ENCODE measurements at places on chromosomes 3 and 15.

DNA sequence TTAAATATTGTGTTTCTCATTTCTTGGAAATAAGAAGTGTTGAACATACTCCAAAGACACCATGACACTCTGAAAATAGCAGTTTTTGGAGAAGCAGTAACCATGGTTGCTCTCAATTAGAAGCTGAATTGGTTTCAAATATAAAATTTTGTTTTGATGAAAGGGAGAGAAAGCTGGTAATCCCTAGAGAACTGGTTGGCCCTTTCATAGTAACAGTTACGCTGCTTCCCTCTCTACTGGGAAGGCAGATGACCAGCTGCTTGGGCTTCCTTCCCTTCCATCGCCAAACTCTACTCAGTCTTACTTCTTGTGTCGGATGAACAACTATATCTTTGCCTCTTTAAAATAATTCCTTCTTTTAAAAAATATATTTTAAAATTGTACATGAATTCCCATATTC is 19.2 kb downstream of the LARS2 start:
- H3K36me3 ChIP-seq = peaks cover 36% of the 10 kb centered on the region
- no peaks in the 10 kb centered on the region for H3K27me3 ChIP-seq
- H3K27ac ChIP-seq = no peak overlapping the region
- H3K4me1 ChIP-seq = no peaks in the 10 kb centered on the region
- no peak for DNase-seq
- no peak overlapping the region for H3K4me3 ChIP-seq

DNA sequence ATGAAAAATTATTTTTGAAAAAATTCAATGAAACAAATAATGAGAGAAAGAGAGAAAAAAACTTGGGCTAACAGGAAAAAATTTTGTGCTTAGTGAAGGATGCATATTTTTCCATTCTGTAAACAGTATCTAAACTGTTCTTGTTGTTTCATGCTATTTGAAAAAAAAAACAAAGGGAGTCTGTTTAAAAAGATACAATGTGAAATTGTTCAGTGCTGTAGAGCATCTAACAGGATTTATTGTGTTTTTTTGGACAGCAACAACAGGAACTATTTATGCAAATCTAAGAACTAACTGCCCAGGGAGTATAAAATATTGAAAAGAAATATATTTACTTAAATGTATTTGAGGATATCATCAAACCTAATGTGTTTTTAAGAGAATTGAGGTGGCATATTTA is 55.1 kb downstream of the PEX5L start:
- no peak overlapping the region for H3K27ac ChIP-seq
- no peak overlapping the region for H3K4me3 ChIP-seq
- no peak for DNase-seq
- no peaks in the 10 kb centered on the region for H3K4me1 ChIP-seq
- no peaks in the 10 kb centered on the region for H3K27me3 ChIP-seq

GRCh38 chr3:133747373-133747772 is 1.2 kb downstream of the TF start:
- no peaks in the 10 kb centered on the region for H3K4me1 ChIP-seq
- DNase-seq = no peak
- H3K36me3 ChIP-seq = no peaks in the 10 kb centered on the region
- no peak overlapping the region for H3K27ac ChIP-seq

DNA sequence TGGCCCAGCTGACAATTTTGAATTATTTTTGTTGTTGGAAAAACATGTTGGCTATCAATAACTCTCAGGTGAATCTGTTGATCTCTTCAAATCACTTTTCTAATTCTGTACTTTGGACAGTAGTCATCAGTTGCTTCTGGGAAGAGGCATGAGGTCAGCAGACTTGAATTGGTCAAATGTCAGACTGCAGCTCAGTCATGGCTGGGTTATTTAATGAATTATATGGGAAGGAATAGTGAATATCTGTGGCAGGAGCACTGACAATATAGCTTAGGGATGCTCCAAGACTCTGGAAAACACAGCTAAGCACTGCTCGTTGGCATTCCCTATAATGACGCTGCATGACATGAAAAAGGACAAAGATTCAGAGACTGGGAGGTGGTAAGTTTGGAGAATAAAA is 98.8 kb upstream of the GAP43 start:
- no peak for DNase-seq
- H3K36me3 ChIP-seq = no peaks in the 10 kb centered on the region

GRCh38 chr3:42129014-42129953 is 38.1 kb downstream of the TRAK1 start:
- no peak overlapping the region for H3K27ac ChIP-seq
- H3K4me3 ChIP-seq = no peak overlapping the region
- H3K27me3 ChIP-seq = no peaks in the 10 kb centered on the region
- DNase-seq = no peak
- H3K4me1 ChIP-seq = no peaks in the 10 kb centered on the region

GRCh38 chr15:85542895-85543331 is 162.5 kb downstream of the AKAP13 start:
- no peak for DNase-seq
- H3K4me3 ChIP-seq = peak overlapping the region; percentile 19
- peaks cover 56% of the 10 kb centered on the region for H3K4me1 ChIP-seq
- peaks cover 4% of the 10 kb centered on the region for H3K36me3 ChIP-seq
- no peaks in the 10 kb centered on the region for H3K27me3 ChIP-seq
